ENCODE measurements at places on chromosomes 2 and 18.

DNA sequence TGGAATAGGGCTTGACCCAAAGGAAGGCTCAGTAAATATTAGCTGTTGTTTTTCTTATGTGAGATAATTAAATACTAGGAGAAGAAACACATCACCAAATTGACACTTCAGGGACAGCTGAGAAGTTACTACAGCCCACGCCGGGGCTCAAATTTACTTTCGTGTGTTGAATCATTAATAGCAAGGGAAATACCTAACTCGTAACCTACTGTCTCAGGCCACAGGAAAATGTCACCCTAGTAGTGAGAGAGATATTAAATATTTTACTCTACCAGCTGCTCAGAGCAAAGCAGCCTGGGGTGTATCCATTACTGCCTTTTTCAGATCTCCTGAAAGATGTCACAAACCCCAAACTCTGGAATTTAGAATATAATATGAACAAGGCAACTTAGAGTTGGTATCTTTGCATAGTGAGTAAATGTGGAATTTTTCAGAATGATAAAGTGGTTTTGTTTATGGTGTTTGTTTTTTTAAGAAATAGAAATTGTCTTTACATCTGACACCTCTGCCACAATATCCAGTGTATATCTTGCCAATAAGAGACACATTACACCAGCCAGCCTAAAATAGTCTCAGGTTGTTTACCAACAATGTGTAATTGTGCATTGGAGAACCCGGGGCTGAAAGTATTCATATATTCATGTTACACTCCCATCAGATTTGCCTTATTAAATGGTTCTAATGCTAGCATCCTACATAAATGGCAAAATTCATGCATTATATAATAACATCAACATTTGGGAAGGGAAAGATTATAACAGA lies 48.4 kb downstream of the ATP8B1 start:
- DNase-seq, result no peak

GRCh38 chr2:148594216-148594615 lies 50.3 kb upstream of the EPC2 start:
- DNase-seq, result no peak

DNA sequence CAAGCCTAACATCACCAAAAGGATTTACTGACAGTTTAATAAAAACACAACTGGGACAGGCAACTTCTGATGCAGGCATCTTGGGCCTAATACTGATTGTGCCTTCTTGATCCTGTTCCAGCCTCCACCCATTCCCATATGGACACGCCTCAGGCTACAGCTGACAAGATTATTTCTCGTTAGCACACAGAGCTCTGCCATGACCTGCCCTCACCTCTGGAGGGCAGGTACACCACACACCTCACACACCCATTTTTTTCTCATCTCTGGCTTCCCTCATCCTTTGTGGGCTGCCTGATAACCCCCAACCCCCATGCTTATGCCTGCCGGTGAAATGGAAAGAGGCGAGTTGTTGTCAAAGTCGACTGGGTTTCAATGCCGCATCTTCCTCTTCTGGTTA lies 147.0 kb downstream of the ANTXR1 start:
- DNase-seq, result no peak

- DNase-seq, result no peak
These were observed 138.9 kb downstream of the DYSF start for GRCh38 chr2:71592181-71592711.

GRCh38 chr2:187612857-187613256 lies 58.6 kb upstream of the TFPI start:
- DNase-seq, result no peak

DNA sequence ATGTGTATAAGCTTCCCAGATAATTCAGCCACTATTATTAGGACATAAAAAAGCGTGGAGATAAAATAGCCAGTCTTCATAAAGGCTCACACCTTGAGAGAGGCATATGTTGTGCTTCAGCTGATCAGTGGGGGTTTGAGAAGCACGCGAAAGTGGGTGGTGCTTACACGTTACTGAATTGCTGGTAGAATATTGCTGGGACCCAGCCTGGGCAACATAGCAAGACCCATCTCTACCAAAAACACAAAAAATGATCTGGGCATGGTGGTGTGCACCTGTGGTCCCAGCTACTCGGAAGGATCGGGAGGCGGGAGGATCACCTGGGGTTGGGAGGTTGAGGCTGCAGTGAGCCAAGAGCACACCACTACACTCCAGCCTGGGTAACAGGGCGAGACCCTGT lies 74.9 kb upstream of the MBOAT2 start:
- no peak for DNase-seq

- no peak for DNase-seq
These were observed 464 bp downstream of the CYBRD1 start for GRCh38 chr2:171522788-171523087.

DNA sequence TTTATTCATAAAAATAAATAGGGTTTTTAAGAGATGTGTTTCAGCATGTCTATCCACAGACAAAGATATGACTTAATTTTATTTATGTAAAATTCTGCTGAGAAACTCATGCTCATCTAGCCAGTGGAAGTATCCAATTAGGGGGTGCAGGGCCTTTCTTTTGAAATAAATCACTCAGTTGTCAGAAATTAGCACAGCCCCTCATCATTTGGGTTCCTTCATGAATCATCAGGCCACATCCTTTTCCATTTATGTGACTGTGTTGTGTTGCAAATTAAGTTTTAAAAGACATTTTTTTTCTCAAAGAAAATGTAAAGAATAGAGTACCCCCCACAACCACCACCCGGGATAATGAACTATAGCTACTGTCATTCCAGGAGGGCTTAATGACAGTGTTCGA lies 185.8 kb downstream of the NRP2 start:
- no peak for DNase-seq
